ENCODE measurements at places on chromosomes 4 and X.

- no peak for DNase-seq
Observed at GRCh38 chrX:110665223-110666002, 130.2 kb downstream of the CHRDL1 start.

- no peak for DNase-seq
Observed at GRCh38 chr4:1171311-1172227, 814 bp downstream of the SPON2 start.

DNA sequence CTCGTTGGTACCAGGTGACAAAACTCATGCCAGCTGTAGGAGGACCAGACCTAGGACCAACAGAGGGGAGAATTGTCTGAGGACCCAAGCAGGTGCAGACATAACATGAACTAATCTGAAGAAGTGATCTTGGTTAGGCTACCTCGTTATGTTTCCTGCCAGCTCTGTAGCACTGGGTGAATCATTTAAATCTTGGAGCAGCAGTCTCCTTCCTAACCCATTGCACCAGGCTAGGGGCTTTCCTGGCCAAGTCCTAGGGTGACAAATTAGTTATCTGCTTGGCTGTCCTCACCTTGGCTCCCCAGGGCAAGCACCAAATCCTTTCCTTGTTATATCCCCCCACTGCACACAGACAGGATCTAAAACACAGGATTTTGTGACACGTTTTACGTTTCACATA lies 87.8 kb downstream of the WWC2 start:
- no peak for DNase-seq

DNA sequence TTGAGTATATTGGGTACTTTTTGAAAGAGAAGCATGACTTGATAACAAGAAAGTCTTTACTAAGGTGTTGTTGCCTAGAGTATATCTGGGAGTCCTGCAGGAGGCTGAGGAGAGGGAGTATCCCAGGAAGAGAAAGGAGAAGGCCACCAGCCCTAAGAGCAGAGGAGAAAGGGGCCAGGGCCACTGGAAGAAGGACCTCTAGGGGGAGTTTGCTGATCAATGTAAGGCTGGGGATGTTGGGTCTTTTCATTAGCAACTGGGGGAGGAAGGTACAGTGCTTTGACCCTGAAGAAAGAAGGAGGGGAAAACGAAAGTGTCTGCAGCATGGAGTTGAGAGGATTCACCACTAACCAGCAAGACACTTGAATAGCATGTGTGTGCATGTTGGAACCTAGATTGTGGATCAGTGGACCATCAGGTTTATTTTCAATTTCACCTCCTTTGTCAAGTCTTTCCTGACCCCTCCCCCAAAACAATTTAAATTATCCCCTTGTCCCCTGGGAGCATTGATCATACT lies 4.5 kb downstream of the SMIM9 start:
- DNase-seq, result no peak

DNA sequence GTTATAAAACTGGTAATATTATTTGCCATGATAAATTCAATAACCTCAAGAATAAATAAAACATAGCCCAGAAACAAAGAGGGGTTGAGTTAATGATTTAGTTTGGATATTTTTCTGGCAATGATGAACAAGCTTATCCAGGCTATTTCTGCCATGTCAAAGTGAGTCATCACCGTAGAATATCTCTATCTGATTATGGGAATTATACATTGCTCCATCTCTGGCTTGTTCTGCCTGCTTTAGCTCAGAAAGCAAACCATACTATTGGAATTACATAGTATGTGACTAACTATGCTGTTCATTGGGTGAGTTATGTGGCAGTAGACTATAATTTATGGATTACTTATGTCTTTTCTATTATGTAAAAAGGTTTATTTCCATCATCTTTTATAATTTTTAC lies 680.1 kb upstream of the AADAT start:
- DNase-seq, result no peak

DNA sequence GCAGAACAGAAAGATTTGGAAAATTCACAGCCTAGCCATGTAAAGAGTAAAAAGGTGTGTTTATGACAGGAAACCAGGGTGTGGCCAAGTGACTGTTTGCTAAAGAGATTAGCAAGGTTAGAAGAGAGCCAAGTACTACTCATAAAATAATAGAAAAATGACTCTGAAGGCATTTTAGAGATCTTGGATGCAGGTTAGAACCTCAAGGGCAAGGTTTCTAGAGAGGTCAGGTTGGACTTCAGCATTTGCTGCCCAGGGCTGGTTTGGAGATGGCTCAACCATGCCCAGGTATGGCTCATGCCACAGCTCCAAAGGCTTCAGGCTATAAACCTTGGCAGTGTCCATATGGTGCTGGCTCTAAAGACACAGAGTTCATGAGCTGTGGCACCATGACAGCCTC lies 40.6 kb upstream of the ADGRA3 start:
- no peak for DNase-seq

DNA sequence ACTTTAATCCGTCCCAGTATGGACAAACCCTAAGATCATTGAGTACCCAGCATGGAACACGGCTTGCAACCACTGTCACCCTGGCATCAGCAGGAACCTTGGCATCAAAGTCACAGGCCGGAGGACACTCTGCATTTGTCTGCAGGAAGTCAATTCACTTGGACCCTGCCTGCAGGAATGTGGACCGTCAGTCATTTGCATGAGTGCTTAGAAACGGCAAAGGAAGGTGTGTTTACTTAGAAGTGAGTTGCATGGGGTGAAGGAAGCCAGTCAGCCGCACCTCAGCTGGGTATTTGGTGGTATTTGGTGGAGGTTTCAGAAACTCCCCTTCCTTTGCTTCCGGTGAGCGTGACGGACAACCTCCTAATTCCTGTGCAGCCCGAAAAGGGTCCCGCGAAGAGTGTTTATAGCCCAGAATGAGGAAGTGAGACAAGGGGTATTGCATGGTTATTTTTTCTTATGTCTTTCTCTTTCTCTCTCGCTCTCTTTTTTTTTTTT lies 15.5 kb downstream of the P2RY8 start:
- no peak for DNase-seq

DNA sequence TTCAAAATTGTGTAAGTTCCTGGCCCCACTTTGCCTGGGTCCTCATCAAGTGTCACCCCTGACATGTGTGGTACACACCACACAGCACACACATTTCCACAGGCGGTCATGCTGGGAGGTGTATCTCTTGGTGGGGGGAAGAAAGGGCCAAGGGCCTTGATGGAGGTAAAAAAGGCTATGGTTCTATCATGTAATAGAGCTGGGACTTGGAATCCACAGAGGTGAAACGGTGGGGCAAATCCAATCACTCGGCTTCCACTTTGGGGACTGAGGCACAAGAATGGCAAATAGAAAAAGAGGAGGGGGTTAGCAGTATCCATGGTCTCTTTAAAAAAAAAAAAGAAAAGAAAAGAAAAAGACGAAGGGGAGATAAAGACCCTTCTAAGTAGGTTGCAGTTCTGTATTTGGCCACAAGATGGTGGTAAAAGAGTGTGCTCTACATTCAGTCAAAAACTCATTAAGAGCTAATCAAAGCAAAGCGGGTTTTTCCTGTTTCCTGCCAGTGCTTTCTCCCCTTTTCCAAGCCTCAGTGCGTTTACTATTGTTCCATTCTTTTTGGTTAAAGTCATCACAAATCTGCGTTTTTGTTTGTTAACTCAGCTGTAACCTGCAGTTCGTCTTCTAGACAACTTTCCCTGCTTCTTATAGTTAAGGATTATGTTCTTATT lies 37.0 kb upstream of the ATP6AP2 start:
- DNase-seq, result no peak
